ENCODE measurements at places on chromosomes 7 and 10.

DNA sequence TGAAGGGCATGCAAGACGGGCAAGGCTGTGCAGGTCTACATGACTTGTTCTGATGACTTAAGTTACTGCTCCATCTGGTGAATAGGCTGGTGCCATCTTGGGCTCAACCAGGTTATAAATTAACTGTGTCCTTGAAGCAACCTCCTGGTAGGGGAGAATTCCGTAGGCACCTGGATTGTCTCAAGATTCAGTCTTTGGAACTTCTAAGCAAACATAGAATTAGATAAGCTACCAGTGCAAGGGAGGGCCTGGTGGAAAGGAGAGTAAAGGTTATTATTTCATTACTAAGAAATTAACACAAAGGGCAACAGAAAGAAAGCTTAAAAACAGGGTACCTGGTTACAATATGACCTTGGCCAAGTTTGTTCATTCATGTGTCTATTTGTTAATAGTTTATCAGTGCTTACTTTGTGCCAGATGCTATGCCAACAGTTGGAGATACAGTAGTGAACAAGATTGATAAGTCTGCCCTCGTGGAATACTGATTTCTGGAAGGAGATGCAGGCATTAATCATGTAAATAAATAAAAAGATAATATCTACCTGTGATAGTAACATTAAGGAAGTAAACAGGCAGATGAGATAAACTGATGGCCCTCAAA, 107.0 kb upstream of the PALS2 start:
- DNase-seq = no peak

DNA sequence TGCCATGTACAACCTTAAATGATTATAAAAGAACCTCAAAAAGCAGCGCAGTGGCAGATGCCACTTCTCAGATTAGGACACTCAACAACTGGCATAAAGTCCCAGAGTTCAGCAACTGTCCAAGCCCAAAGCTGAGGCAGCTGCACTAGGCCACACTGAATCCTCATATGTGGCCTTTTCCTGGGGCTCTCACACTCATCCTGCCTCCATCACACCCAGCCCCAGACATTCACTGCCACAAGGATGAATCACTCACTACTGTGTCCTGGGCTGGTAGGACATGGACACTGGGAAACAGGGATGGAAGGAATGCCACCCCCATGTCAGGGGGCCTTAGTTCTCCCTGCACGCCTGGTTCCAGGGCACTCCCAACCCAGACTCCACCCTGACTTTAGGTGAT, 547.7 kb downstream of the TNS3 start:
- no peak for DNase-seq

DNA sequence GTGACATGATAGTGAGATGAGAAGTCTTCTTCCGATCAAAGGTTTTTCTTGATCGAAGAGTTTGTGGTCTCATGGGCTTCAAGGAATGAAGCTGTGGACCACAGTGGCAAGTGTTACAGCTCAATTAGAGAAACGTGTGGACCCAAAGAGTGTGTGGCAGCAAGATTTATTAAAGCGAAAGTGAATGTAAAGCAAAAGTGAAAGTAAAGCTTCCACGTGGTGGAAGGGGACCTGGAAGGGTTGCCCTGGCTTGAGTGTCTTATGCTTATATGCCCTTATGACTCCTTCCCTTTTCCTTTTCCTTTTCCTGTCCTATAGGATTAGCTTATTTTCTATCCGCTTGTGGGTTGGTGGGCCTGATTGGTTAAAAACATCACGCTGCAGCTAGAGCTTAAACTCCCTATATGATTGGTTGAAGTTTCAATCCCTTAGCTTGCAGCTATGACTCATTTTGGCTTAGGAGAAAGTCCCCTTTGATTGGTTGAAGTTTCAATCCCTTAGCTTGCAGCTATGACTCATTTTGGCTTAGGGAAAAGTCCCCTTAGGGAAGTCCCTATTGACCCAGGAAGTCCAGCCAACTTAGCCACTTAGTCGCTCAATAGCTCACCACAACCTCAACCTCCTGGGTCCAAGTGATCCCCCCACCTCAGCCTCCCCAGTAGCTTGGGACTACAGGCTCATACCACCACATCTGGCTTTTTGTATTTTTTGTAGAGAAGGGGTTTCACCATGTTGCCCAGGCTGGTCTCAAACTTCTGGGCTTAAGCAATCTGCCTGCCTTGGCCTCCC, 34.7 kb downstream of the MRPS24 start:
- no peak for DNase-seq

GRCh38 chr10:102140218-102140617, 7.4 kb downstream of the PPRC1 start:
- no peak for DNase-seq

- no peak for DNase-seq
These were observed 64.6 kb downstream of the TSPAN12 start for GRCh38 chr7:120793213-120793936.

- DNase-seq = no peak
These were observed 135.2 kb downstream of the CYP26A1 start for GRCh38 chr10:93208717-93209464.

- DNase-seq = no peak
These were observed 405.6 kb downstream of the KCNMA1 start for GRCh38 chr10:77231884-77232610.

GRCh38 chr10:62048470-62048869, 147.0 kb downstream of the ARID5B start:
- no peak for DNase-seq

DNA sequence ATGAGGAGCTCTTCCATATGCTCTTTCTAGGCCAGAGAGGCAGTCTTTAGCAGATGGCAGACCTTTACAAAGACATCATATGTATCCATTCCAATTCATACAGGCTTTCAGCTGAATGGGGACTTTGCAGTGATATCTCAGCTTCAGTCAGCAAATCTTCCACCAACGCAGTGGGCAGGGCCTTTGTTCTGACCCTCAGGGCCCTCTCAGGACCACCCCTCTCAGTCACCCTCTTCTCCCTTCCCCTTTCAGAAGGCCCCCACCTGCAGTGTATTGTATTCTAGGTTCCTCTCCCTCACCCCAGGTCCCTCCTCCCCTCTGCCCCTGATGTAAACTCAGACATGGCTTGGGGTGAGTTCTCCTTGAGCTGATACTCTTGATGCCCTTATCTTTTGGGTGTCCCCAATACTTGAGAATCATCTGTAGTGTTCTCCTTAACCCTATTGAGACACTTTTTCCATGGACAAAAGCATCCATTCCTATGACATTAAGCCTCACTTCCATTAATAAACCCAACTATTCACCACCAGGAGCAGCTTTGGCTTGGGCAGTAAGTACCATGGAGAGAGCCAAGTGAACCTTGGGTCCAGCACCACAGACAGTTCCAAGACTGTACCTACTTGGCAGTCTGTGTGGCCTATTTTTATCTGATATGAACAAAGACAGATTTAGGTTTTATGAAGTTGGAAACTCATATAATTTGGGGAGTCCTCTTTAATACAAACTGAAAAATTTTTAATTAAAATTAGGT, 62.7 kb downstream of the ADCYAP1R1 start:
- DNase-seq = no peak

DNA sequence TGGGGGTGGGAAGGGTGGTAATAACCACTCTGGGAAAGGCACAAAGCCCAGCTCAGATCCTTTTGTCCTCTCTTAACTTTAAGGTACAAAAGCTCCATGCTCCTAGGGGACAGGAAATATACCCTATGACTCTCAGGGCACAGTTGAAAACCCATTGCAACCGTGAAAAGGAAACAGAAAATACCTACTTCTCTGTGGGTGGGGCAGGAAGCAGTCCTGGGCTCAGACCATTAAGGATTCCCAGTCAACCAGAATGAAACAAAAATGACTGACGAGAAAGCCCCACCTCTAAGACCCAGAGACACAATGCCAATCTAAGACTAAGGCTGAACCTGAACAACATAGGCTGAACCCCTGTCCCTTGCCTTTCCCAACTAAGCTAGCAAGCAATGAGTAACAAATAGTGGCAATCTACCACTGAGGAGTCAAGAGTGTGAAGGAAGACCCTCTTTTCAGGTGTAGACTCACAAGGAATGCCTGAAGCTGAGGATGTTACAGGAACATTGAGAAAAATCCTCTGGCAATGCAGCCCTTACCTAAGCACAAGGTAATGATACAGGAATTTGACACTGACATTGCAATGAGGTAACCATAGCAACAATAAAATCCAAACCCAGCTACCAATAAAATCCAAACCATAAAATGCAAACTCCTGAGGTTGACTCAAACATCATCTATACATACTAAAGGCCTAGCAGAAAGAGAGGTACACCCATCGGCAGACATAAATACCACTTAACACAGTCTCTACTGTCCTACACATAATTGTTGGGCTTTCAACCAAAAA, 380.1 kb downstream of the HPSE2 start:
- no peak for DNase-seq

DNA sequence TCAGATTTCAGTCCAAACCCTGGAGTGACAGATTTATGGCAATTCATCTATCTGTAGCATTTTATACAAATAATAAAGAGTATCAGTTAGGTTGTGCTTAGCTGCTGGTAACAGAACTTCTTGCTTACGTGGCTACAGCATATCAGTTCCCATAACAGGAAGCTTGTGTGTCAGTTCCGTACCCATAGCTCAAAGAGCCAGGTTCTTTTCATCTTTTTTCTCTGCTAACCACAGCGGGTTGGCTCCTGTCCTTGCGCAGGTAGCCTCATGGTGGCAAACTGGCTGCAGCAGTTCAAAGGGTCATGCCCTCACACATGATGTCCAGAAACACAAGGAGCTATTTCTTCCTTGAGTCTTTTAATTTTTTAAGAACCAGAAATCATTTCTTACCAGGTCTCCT, 1041.8 kb downstream of the GATA3 start:
- peak; percentile 1 for DNase-seq

- DNase-seq = no peak
These were observed 1157.4 kb upstream of the AUTS2 start for GRCh38 chr7:68440866-68441265.

- no peak for DNase-seq
These were observed 121.1 kb downstream of the CXCL12 start for GRCh38 chr10:44263771-44264170.

- no peak for DNase-seq
These were observed 725.1 kb downstream of the SORCS1 start for GRCh38 chr10:106439366-106439765.

GRCh38 chr7:146235195-146235594, 118.6 kb downstream of the CNTNAP2 start:
- no peak for DNase-seq

DNA sequence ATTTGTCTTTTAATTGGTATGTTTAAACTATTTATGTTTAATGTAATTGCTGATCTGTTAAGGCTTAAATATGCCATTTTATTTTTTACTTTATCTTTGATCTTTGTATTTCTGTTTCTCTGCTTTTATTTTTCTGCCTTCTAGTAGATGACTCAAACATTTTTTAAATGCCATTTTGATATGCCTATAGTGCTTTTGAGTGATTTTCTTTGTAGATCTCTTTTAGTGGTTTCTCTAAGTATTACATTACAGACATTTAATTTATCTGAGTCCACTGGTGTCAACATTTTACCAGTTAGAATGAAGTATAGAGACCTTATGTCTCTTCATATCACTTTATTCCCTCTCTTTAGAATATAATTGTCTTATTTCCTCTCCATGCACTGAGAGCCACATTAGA, 32.7 kb downstream of the IL6 start:
- no peak for DNase-seq

GRCh38 chr10:119235356-119235755, 28.0 kb downstream of the GRK5 start:
- no peak for DNase-seq

- no peak for DNase-seq
These were observed 47.7 kb downstream of the LRGUK start for GRCh38 chr7:134174795-134175261.

DNA sequence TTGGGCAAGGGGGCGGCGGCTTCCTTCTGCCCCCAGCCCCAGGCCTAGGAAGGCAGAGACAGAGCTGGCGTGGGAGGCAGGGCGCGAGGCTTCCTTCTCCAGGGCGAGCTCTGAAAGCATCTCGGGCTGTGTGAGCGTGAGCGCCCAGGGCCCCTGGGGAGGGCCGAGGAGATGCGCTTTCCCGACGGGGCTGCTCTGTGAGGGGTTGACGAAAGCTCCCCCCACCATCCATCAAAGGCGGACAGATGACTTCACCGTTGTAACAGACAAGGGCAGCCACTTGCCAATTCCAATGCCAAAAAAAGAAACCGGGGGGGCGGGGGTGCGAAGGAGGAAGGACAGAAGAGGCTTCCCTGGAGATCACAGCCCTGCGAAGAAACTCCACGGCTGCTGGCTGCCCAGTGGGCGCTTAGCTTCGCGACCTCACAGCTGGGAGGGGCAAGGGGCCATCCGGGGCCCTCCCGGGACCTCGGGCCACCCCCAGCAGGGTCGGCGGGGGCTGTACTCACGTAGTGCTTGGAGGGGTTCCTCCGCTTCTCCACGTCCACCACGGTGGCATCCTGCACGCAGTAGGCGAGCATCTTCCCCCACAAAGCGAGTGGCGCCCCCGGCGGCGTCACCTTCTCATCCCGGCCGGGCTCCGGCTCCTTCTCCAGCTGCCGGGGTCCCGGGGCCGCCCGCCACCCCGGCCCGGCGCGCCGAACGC, 537 bp downstream of the SH3PXD2A start:
- DNase-seq = no peak

DNA sequence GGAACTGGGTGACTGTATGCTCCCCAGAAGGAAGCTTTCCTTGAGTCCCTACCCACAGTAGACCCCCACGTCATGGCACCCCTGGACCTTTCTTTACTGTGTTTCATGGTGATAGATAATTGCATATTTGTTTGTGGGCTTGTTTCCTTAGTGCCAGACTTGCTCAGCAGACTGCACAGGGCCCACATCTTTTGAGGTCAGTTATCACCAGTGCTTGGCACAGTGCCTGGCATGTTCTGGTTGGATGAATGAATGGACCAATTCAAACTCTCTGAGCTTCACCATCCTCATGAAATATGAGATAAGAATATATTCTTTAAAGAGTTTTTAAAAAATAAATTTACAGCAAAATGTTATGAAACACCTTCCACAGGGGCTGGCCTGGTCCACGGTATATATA, 78.4 kb upstream of the EMX2 start:
- DNase-seq = no peak

- DNase-seq = peak; percentile 4
These were observed 4.4 kb upstream of the CCL26 start for GRCh38 chr7:75776295-75776971.

DNA sequence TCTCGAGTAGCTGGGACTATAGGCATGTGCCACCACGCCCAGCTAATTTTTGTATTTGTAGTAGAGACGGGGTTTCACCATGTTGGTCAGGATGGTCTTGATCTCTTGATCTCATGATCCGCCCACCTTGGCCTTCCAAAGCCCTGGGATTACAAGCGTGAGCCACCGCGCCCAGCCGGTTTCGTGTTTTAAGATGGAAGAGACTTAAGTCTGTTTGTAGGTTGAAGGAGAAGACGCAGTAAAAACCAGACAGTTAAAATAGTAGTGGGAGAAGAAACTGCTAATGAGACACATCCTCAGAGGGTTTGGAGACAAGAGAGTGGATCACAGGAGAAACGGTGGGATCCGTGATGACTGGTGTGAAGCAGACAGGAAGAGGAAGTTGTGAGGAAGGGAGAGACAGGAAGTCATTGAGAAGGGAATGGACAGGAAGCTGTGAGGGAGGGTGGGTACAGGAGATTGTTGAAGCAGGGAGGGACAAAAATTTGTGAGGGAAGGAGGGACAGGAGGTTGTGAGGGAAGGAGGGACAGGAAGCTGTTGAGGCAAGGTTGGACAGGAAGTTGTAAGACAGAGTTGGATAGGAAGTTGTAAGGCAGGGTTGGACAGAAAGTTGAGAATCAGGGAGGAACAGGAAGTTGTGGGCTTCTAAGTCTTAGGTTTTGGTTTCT, 115.5 kb downstream of the WDFY4 start:
- no peak for DNase-seq

GRCh38 chr7:144822223-144822622, 13.6 kb downstream of the TPK1 start:
- no peak for DNase-seq

All from stimulated activated CD8-positive, alpha-beta memory T cell treated with anti-CD3 and anti-CD28 coated beads, Interleukin-7, amount 100 ng/mL, for 1 hour (primary cell).